ENCODE measurements at places on chromosomes 4 and X. TPM values are rescaled to one million over a fixed set of nuclear protein-coding genes. Genes with fewer than 3 reads are reported as not detected.

TEX13B gene
- total RNA-seq = not detected

LUZP4 gene
- not detected for total RNA-seq

STBD1 gene
- total RNA-seq = 6.9 TPM

SPANXN4 gene
- total RNA-seq = not detected

DYNLT3 gene
- 31.9 TPM for total RNA-seq

MAGEA9 gene
- total RNA-seq = not detected

All from ureter (tissue), 1 donor.